NB4 (cell line): ENCODE measurements at places on chromosomes 13 and 19.

- no peak for DNase-seq
These were observed 367.4 kb downstream of the MTUS2 start for GRCh38 chr13:29187584-29187983.

DNA sequence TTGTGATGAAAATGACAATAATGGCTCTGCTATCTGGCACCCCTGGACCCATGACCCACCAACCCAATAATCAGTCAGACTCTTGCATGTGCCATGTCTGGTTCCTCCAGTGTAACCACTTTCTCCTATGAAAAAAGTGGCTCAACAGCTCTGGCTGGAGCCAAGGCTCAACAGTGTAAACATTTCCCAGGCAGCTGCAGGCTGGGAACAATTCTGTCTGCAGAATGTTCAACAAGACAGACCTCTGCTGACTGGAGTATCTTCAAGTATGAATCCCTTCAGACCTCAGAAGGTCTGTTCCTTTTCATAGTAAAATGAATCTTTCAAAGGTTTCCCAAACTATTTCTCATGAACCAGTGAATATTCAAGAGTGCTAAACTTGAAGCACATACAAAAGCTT lies 410.1 kb upstream of the HTR2A start:
- DNase-seq, result no peak

DNA sequence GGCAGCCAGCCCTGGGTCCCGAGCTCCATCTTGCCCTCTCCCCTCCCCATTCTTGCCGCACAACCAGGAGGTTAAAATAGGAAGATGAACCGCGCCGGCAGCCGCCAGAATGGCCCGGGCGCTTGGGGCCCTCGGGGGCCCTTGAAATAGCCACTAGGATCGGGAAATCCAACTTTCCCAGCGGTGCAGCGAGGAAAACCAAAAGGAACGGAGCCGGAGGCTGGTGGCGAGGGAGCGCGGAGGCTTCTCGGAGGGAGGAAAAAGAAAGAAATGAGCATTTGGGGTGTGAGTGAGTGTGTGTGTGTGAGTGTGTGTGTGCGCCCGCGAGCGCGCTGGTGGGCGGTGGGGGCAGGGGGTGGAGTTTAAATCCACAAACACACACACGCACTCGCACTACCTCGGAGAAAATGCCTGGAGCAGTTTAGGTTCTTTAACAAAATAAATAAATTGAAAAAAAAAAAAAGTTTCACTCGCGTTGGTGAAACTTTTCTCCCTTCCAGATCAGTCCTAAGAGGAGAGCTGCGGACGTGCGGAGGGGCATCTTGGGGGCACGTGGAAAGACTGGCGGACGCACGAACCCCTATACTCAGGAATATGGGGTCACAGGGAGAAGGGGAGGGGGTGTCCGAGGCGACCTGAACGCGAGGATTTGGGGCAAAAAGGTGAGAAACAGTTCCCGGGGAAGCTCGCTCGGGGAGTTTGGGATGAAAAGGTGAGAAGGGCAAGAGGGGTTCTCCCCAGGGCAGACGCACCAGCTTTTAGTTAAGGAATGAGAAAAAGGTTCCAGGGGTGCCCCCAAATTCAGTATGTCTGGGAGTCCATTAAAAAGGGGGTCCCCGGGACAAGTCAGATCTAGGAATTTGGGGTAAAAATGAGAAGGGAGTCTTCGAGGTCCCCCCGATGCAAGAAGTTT lies 1.3 kb downstream of the RFX2 start:
- peak; percentile 51 for DNase-seq

DNA sequence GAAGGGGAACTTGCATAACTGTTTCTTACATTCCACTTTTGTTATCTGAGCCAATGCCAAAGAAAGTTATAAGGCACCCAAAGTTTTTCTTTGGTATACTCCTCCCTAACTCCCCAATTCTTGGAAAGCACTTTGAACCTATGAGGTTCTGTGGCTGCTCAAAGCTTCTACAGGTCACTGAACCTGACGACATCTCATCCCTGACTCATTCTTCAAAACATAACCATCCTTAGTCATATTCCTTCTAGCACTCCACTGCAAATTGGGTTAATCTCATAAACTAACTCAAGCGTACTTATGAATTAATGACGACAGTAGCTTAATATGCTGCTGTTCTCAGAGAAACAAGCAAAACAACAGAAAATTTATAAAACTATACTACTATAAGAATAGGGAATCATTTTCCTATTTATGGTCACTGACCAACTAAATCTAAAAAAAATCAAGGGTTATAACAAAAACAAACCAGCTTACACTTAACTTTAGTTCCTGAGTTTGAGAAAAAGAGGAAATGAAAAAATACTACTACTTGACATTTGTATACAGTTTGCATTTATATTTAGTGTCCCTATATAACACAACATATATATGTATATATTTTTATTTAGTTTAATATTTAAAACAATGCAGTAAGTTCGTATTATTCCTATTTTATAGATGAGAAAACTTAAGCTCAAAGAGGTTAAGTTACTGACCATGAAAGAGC lies 69.1 kb downstream of the CAB39L start:
- DNase-seq, result peak; percentile 11

- peak; percentile 68 for DNase-seq
These were observed 18.8 kb downstream of the PDCD5 start for GRCh38 chr19:32599736-32600157.

- no peak for DNase-seq
These were observed 133.9 kb downstream of the KL start for GRCh38 chr13:33150126-33150525.

- no peak for DNase-seq
These were observed 166.4 kb downstream of the DCLK1 start for GRCh38 chr13:35964863-35965180.

DNA sequence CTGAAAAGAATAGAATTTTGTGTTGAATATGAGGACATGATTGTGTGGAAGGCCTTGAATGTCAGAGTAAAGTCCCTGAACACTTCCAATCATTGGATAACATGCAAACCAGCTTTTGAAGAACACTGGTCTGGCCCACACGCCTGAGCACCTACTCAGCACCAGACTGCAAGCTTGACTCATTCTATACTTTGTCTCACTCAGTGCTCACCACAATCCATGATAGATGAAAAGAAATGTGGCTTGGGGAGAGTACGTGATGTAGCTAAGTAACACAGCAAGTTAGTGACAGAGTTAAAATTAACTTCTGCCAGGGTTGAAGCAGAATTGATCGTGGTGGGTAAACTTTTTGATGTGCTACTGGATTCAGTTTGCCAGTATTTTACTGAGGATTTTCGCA lies 12.0 kb downstream of the DLEU7 start:
- DNase-seq, result no peak

DNA sequence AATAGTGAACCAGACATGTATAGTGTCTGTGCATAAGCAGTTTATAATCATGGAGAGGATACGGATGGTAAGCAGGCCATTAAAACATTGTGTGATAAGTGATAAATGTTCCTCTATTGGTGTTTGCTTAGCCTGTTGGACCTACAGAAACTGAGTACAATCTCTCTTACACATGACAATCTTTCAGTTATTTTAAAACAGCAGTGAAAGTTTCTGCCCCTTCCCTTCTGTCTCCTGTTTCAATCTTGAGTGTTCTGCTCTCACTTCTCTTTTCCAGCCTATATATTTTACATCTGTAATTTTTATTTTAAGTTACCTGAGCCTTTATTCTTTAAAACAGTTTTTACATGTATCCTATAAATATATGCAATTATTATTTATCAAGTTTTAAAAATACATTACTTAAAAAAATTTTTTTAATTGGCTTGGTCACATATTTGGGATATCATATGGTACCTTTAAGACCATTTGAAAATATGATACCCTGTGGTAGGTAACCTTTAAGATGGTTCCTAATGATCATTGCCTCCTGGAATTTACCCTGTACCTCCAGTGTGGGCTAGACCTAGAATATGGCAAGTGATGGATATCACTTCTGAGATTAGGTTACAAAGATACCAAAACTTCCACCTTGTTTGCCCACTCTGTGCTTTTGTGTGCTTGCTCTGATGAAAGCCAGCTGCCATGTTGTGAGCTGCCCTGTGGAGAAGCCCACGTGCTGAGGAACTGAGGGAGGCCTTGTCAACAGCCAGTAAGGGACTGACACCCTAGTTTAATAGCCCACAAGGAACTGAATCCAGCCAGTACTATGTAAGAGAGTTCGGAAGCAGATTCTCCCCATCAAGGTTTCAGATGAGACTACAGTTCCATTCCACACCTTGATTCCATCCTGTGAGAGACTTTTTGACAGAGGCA lies 99.3 kb downstream of the DHRS12 start:
- no peak for DNase-seq

DNA sequence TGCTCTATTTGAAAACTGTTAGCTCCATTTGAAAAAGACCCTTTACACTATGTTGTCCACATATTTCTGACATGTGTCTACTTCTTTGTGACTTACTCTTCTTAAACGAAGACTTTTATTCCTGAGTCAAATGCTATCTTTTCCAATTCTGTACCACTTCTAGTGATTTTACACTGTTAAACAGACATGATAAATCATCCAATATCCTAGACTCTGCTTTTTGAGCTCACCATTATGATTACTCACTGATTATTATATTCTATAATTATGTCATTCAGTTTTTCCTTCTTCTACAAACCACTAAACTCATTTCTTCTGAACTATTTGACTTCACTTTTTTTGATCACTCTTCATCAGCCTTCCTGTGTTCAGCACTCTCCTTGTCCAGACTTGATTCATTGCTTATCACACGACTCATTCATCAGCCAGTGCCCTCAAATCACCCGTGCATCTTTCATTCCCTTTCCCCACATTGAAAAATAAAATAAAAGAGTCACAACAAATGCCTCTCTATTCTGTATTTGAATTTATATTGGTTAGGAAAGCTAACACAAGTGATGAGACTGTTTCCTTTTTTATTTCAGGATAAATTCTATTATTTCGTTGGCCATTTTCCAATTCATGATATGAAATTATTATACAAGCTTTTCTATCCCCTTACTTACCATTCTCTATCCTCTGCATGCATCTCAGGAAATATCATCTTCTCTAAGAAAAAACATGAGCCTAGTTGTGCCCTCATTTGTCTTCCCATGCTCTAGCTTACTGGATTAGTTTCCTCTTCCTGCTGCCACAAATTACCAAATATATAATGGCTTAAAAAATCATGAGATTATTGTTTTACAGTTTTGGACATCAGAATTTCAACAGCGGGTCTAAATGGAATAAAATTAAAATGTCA lies 1482.1 kb upstream of the MIR17HG start:
- no peak for DNase-seq

DNA sequence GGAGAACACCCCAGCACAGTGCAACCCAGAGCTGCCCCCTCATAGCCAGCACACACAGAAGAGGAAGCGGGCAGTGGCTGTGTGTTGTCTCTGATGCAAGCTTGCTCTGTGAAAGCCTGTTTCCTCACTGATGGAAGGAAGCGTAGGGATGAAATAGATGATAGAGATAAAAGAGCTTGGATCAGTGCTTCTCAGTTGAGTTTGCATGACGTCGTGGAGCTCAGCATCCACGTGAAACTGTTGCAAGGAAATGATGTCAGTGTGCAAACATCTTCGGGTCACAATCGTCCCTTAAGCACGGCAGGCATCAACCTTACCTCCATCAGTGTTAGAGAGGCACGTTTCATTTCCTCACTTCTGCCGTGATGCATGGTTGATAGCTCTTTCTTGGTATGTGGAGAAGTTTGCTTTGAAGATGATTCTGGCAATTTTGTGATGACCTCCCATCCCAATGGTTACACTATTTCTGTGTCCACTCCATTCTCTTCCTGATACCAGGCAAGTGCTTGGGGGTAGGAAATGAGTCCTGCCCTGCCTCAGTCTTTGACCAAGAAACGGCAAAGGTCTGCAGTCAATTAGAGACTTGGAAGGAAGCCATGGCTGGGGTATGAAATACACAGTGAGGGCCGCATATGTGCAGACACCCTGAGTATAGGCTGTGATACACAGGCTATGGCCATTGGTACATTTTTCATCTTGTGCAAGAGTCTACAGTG lies 183.0 kb downstream of the ZNF536 start:
- DNase-seq, result peak; percentile 44

DNA sequence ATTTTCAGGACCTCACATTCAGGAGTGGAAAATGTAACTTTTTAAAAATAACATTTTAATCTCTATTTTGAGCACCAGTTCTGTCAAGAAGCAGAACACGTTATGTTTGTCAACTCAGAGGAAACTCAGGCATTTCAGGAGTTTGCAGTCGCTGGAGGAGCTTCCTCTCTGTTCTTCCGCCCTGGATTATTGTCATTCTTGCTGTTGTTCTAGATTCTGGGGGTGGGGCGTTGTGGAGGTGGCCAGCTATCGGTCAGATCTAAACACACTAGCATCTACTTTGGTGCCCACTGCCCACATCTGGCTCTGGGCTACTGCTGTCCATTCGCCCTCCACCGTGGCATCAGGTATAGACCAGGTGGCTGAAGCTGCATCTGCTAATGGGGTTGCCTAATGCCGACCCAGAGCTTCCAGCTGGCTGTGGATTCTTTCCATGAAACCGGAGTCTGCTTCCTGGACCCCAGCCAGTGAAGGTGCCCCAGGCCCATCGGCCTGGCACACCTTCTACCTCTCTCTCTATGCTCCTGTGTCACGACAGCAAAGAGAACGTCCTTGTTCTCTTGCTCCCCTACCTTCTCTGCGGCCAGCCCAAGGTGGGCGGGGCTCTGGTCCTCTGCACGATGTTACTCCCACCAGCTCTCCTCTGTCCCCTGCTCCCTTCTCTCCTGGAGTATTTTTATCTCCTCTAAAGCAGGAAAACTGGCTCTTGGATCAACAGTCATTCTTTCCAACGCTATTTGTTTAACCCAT lies 36.7 kb upstream of the DGKH start:
- no peak for DNase-seq

GRCh38 chr13:30870049-30870884 lies 35.8 kb upstream of the MEDAG start:
- DNase-seq, result peak; percentile 70

DNA sequence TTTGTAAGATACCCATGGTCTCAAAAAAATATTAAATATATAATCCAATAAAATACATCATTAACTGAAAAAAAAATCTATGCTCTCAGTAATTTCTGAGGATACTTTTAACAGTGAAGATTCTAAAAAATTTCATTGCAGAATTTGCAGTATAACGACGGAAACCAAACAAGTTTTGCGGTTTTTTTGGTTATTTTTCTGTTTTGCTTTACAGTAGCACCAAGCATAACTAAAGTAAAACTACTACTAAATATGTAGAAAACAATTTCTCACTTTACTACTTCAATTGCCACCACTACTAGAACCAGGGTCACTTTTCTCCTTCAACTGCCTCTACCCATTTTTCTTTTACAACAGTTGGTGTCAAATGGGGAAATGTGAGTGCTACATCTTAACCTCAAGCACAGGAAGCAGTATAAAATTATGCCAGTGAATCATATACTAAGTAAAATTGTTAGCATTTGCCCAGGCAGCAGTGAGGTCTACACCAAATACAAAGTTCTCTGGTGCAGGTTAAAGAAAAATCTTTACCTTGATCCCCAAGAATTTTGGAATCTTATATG lies 24.1 kb downstream of the MICU2 start:
- peak; percentile 73 for DNase-seq

GRCh38 chr19:33332248-33332647 lies 29.9 kb upstream of the CEBPA start:
- peak; percentile 82 for DNase-seq
